ENCODE measurements at places on chromosomes 16 and 17.

DNA sequence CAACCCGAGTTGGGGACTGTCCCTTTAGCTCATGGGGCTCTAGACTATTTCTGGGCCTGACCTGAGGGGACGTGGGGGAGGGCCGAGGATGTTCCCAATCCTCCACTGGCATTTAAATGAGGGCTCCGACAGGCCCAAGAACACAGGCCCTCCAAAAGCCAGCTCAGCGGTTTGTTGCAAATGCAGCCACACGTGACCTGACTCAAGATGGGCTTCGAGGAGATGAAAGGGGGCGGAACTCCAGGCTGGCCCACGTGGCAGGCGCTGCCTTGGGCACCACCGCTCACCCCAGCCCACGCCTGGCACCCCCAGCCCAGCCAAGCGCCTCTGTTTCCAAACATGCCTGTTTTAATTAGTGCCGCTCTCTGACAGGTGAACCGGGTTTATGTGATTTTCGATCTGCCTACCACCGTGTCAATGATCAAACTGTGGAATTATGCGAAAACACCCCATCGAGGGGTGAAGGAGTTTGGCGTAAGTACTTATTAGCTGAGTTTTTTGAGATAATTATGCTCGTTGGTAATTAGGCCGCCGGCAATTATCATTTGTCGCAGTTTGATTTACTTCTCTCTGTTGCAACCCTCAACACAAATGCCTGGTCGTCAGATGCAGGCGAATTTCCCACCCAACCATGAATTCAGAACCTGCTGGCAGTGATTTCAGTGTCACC, 226.7 kb downstream of the KATNIP start:
- no peak for DNase-seq

GRCh38 chr16:87550495-87550961, 51.8 kb upstream of the JPH3 start:
- peak; percentile 26 for DNase-seq

DNA sequence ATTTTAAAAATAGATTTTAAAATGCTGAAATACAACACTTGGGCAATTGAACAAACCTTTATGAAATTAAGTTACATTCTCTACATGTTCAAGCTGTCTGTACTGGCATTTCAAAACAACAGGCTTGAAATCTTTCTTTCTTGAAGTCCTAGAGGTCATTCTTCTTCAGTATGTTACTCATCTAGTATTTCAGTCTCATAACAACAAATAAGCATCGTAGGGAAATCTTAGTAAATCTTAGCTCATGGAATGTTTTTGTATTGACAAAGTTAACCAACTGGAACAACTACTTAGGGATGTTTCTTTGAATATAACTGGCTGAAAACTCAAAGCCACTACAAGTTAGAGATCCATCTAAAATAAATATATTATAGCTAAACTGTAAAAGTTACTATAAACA, 96.6 kb downstream of the KIF2B start:
- DNase-seq = no peak

DNA sequence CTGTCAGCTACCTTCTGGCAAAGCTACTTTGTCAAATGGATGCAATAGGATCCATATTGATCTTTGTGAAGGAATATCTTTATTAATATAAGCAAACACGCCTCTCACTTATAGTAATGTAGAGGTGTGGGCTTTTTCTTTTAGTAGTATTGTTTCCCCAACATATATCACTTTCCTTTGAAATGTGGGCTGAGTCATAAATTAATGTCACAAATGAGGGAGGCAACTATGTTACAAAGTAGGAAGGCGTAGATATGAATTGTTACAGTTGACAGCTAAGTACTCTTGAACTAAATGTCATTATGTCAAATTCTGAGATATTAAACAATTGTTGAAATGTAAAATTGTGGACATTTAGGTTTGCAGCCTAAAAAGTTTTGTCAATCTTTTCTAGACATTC, 2.6 kb upstream of the PPM1E start:
- no peak for DNase-seq

GRCh38 chr16:10992797-10993196, 48.4 kb downstream of the CLEC16A start:
- DNase-seq = peak; percentile 88

GRCh38 chr17:40090237-40091119, 9.9 kb downstream of the NR1D1 start:
- DNase-seq = no peak

DNA sequence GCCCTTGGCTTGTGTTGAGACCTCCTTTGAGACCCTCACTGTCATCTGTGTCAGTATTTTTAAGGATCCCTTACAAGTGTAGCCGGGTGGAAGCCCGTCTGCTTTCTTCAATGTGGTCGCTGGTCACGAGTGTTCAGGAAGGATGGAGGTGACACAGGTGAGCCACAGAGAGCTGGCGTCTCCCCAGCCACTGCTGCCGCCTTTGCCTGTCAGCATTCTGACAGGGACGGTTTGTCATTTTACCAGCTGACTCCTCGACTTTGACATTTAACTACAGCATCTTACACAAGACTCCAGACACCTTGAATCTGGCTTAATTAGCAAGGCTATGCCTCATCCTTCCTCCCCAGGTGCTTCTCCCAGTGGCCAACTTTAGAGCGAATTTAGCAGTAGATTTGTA, 56.3 kb upstream of the MPHOSPH6 start:
- no peak for DNase-seq

DNA sequence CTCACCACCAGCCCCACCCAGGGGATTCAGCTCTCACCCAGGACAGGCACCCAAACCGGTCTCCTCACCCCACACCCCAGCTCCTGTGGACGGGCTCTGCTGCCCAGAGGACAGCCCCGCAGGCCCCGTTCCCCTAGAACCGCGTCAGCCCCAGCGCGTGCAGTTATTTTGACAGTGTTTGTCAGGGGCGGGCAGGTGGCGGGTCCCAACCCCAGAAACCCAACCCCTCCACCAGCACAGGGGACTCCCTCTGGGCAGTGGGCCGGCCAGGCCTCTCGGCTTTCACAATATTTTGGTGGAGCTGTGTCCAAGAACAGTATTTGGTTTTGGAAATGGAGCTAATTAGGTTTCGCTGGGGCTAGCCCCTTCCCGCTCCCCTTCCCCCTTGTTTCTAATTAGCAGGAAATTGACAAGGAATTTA, 44.8 kb downstream of the BAHCC1 start:
- DNase-seq = no peak

- no peak for DNase-seq
Measured at GRCh38 chr16:54508351-54508750, 221.8 kb upstream of the IRX3 start.

DNA sequence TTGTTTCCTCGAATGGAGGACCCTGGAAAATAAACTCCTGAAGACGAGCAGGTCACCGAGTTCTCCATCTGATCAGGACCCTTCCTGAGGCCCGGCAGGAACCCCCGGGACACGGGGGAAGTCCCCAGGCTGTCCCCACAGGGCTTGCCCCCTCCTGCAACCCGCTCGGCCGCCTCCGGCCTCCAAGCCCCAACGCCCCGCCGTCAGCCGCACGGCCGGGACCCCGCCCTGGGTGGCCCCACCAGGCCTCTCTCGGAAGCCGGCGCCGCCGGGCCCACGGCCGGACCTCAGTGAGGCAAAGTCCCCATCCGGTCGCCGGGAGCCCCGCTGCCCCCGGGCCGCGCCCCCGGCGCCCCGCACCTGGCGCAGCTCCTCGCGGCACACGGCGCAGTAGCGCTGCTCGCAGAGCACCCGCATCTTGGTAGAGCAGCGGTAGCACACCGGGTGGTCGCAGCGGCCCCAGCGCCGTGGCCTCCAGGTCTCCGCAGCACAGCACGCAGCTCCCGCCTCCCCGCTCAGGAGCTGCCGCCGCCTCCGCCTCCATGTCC, 383 bp downstream of the ZNF598 start:
- peak; percentile 16 for DNase-seq

- DNase-seq = no peak
Measured at GRCh38 chr17:68460715-68461114, 3.4 kb upstream of the WIPI1 start.

GRCh38 chr17:44767493-44767892, 8.7 kb downstream of the ADAM11 start:
- DNase-seq = no peak

All from EH (cell line).